NCI-H187 (cell line): ENCODE measurements at places on chromosomes 16 and 17.

GRCh38 chr17:75478508-75478907, 22.1 kb downstream of the TMEM94 start:
- DNase-seq, result no peak

- no peak for DNase-seq
These were observed 349.4 kb downstream of the SLC39A11 start for GRCh38 chr17:72743037-72743467.

- no peak for DNase-seq
These were observed 57.0 kb downstream of the PITPNC1 start for GRCh38 chr17:67434061-67434525.

DNA sequence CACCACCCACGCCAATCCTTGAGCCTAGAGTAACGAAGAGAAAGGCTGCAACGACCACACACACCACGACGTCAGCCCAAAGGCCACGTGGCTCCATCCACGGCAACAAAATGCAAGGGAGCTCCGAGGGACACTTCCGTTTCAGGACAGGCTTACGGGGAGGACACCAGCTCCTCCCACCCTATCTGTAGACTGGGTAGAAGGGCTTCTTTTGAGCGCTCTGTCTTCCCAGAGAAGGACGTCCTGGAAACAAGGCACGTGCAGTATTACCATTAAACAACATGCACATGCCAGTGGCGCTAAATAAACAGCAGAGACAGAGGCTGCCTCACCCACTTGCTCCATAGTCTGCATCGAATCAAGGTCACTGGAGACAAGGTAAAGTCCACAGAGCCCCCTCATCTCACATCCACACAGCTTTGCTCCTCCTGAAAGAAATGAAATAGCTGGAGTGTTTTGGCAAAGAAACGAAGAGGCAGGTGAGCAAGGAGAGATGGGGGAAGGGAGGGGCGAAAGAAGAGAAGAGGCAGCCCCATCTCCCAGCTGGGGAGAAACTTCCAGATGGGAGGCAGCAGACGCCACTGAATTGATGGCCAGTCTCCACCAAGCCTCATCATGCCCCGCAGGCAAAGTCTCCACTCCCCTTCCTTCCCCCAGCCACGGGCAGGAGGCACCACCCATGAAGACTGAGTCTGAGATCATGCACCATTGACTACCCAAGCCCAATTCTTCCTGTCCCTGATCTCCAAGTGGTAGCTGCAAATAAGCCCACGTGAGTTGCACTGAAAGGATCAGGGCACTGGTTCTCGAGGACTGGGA, 24.0 kb downstream of the ZFHX3 start:
- DNase-seq, result no peak

GRCh38 chr16:61435346-61435745, 600.9 kb downstream of the CDH8 start:
- DNase-seq, result no peak

GRCh38 chr17:77999413-78000173, 41.1 kb downstream of the TNRC6C start:
- DNase-seq, result no peak

DNA sequence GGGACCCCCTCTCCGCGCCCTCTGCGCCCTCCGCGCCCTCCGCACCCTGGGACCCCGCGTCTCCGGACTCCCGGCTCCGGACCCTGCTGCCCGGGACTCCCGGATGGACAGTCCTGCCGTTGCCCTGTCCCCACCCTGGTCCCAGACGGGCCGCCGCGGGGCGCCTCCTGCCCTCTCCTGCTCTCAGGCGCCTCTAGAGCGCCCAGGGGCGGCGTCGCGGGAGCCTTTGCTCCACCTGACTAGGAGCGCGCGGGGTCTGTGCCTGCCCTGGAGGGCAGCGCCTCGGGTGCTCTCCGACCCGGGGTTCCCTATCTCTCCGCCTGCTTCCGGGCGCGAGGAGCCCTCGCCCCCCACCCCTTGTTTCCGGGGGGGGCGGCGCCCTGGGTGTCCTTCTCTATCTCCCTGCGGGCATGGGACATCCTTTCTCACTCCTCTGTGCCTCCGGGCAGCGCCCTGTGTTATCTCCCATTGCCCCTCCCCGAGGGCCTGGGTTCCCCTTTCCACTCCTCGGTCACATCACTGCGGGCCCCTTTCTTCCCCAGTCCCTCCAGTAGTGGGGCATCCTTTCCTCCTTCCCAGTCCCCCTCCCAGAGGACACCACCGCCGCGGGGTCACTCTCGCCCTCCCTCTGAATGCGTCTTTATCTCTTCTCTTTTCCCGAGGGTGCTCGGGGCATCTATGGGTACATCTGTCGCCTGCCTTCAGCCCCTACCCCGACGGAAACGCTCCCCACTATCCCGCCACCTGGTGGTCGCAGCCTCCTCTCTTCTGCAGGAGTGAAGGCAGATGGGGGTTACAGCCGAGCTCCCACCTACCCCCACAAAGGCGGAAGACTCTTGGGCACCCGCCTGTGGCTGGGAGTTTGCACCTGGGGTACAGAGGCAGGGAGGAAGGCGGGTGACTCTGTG, 875 bp downstream of the PRKCB start:
- no peak for DNase-seq

DNA sequence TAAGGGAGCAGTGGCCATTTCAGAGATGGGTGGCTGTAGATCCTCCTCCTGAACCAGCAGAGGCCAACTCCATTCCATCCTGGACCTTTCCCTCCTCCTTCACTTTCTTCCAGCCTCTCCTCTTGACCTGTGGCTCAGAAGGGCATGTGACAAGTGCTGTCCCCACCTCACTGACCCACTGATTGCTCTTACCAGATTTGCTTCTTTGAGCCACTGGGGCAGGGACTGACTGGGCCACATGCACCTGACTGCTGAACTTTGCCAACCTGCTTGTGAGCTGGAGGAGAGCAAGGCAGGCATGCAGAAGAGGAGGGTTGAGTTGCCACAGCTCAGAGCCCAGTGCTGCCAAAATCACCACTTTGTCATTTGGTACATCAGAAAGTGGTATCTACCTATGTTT, 68.3 kb downstream of the MSI2 start:
- no peak for DNase-seq

DNA sequence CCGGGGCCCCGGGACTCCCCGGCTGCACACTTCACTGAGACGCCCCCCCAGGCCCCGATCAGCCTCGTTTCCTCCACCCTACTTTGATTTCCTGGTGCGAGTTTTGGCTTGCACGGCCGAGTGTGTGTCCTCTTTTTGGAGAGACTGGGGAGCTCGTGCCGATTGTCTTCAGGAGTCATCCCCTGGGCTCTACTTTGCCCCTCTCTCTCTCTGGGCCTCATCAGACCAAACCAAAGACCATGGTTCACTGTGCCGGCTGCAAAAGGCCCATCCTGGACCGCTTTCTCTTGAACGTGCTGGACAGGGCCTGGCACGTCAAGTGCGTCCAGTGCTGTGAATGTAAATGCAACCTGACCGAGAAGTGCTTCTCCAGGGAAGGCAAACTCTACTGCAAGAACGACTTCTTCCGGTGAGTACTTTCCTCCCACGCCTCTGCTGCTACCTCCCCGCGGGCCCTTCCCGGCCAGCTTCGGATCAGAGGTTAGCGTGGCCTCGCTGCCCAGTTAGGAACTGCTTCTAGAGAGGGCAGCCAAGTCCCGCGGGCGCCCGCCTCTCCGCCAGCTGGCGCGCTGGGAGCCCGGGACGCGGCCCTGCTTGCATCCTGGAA, 787 bp downstream of the LHX1 start:
- DNase-seq, result no peak

- no peak for DNase-seq
These were observed 415.0 kb upstream of the HSBP1 start for GRCh38 chr16:83392743-83393142.

GRCh38 chr16:47308601-47309000, 152.3 kb downstream of the ITFG1 start:
- DNase-seq, result no peak

DNA sequence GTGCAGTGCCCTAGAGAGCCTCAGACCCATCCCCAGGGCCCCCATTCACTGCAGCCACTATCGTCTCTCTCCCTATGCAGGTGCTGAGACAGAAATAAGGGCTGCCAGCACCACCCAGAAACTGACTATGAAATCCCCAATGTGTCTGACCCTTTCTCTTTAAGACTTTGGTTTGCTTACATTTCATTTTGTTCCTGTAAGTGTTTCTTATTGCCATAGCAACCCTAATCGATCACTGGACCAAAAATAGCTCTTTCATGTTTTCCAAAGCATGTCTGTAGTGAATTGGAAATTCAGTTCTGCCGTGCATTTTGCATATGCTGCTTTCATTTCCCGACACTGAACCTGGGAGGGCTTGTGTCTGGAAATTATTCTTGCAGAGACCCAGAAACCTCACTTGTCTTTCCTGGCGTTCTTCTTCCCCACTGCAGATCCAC, 148.7 kb upstream of the NOL11 start:
- no peak for DNase-seq

- no peak for DNase-seq
These were observed 3.7 kb upstream of the DNASE1 start for GRCh38 chr16:3650631-3651265.

DNA sequence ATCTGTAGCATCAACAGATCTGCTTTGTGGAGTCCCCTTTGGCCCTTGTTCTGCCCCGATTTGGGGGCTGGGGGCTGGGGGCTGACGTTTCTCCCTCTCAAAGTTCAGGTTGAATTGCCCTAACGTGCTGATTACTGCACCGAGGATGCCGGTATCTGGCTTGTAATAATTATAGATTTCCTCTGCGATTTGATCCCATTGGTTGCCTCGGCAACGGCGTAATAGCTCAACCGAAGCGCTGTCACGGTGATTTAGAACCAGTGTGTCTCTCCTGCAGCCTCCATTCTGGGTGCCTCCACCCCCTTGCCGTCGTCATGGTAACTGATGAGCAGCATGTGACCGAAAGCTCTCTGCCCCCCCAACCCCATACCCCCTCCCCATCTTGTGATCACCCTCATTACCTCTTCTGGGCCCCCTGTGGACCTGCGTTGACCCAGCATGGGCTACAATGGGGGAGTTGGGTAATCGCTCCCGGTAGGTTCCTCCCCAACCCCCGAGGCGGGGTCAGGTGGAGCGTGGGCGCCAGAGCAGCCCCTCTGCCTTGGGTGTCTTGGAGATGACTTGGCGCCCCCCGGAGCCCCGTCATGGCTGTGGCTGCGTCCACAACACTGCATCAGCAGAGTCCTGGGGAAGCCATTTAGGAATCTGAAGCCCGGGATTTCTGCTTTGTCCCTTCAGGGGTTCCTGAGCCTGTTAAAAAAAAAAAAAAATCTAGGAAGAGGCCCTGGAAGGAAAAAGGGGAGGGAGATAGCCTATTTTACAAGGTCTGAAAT, 38.4 kb downstream of the ABAT start:
- DNase-seq, result no peak

DNA sequence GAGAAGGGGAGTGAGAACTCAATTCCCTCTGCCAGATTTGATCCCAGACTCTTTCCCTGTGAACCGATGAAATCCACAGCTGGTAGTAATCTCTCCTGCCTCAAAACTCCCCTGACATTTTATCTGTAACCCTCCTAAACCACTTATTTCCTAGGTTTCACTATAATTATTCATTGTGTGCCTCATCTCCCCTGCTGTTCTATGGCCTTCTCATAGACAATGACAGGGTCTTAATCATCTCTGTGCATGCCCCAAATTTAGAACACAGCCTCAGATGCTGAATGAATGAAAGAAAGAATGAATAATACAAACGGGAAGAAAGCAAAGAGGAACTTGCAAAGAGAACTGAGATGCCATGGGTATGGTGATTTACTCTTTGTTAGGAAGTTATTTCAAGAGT, 451.1 kb downstream of the HS3ST3B1 start:
- no peak for DNase-seq

DNA sequence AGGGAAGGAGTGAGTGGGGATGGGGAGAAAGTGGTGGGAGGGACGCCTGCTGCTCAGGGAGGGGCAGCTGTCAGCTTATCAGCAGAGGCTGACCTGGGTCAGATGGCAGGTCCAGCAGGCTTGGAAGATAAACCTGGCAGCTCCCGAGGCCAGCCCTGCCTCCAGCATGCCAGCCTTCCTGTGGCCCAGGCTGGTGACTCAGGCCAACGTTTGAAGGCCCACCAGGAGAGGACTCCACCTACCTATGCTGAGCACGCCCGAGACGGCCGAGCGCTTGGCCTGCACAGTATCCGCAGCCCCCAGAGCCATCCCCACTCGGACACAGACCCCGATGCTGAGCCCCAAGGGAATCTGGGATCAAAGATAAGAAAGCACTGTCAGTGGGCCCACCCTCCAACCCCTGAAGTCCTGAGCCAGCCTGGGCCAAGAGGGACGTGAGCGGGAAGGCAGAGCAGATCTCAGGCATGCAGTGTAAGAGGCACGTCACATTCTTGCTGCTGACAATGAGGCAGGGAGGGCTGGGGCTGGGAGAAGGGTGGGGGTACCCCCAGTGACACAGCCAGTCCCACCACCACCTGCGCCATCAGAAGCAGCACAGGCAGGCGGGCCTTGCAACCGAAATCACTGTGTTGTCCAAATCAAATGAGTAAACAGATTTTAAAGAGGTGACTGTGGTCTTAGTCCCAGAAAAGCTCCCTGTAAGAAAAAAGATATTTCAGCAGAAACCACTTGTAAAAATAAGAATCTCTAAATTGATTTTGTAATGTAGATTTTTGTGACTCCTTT, 12.4 kb downstream of the SLC47A2 start:
- no peak for DNase-seq

DNA sequence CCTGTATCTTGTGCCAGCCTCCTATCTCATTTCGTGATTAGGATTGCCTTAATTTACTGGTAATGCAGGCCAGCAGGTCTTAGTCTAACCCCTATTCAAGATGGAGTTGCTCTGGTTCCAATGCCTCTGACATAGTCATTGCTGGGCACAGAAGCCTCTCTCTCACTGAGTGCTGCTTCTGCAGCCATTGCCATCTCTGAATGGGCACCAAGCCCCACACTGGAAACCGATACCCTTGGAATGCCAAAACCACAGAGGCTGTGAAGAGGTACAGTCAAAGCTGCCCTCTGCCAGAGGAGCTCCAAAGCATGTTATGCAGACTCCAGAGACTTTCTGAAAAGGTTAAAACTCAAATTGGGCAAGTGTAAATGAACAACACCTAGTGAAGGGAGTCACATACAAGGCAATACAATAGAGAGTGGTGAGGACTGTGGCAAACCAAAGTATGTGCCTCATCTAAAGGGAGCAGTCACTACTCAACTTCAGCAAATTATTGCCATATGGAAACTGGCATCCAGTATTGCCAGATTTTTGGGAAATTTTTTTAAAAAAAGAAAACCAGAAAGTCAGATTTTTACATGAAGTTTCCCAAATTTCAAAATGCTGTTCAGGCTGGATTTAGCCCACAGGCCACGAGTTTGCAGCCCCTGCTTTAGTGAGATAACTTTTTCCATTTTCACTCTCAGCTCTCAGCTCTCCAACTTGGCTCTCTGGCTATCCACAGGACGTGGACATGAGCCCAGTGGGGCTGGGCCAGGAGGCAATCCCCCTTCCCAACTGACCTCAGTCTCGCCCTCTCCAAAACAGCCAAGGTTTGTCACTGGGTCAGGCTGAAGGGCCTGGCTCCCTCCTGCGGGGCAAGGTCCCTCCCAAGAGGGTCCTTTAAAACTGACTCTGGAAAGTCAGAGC, 2.1 kb upstream of the MMP2 start:
- no peak for DNase-seq

GRCh38 chr16:29978081-29978480, 4.4 kb downstream of the TAOK2 start:
- no peak for DNase-seq
